NCI-H1436 (cell line): ENCODE measurements at places on chromosomes 12 and 14.

GRCh38 chr12:127035011-127035879 lies 1231.7 kb upstream of the TMEM132C start:
- DNase-seq: no peak

DNA sequence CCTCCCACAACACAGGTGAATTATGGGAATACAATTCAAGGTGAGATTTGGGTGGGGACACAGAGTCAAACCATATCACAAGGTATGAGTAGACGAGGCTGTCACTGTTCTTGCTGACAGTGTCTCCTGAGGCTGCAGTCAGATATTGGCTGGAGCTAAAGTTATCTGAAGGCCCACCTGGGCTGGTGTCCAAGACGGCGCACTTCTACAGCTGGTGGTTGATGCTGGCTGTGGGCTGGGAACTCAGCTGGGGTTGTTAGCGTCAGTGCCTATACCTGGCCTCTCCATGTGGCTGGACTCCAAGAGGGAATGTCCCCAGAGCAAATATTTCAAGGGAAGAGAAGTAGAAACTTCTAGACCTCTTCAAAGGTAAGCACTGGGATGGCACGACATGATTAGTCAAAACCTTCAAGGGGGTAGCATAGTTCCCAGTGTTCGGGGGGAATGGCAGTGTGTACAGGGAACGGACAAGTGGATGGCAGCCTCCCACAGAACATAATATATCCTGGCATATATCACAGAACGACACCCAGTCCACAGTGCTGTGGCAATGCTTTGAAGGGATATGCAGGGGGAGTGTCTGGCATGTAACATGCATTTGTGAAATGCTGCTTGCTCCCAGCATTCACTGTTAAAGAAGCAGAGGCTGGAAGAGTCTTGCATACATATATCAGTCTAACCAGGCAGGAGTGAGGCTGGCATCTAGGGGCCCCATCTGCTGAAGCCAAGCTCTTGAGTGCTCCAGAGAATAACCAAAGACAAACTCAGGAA lies 126.7 kb upstream of the RFLNA start:
- no peak for DNase-seq

DNA sequence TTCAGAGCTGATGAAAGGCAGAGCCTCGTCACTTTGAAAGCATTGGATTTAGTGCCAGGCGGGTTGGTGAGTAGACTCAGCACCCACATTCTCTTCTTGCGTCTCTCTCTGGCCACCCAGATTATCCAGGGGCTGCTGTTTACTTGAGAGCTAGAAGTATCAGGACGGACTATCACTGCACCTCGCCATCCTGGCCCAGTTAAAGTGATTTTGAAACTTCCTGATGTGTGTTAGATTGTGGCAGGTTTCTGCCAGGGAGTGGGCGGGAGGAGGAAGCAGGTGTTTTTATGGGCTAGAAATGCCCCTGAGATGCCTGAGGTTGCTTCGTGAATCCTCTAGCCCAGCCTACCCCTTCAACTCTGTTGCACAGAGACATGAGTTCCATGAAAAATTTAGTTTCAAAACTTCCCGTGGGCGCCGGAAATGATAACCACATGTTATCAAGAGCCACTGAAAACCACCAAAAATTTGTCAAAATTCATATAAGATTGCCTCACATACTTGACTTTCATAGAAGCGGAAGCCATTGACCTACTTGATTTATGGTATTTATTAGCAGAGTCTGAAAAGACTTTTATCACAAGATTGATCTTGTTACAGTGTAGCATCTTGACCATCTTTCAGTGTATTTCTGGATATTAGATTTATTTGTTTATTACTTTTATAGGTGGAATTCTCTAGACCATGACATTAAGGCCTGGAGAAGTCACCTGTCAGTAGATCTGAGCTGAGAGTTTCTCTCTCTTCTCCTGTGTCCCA lies 466.0 kb downstream of the RAD51B start:
- no peak for DNase-seq

GRCh38 chr14:101873991-101874390 lies 90.4 kb upstream of the DYNC1H1 start:
- no peak for DNase-seq

DNA sequence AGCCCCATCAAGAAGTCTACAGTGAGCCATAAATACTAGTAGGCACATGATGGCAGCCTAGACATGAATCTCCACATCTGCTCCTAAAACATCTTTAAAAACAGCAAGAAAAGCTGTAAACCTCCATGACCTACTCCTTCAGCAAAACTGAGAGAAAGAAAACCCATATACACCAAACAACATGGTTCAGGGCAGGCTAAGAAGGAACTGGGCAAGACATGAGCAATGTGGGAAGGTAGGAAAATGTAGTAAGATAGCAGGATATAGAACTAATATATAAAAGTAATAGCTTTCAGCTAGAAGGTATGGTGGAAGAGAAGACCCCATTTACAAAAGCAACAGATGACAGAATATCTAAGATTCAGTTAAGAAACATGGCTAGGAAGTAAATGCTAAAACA lies 88.8 kb downstream of the RPS6KA5 start:
- no peak for DNase-seq

GRCh38 chr14:102095231-102095870 lies 8.5 kb upstream of the HSP90AA1 start:
- DNase-seq: no peak

GRCh38 chr14:63387711-63388110 lies 69.0 kb upstream of the GPHB5 start:
- no peak for DNase-seq

DNA sequence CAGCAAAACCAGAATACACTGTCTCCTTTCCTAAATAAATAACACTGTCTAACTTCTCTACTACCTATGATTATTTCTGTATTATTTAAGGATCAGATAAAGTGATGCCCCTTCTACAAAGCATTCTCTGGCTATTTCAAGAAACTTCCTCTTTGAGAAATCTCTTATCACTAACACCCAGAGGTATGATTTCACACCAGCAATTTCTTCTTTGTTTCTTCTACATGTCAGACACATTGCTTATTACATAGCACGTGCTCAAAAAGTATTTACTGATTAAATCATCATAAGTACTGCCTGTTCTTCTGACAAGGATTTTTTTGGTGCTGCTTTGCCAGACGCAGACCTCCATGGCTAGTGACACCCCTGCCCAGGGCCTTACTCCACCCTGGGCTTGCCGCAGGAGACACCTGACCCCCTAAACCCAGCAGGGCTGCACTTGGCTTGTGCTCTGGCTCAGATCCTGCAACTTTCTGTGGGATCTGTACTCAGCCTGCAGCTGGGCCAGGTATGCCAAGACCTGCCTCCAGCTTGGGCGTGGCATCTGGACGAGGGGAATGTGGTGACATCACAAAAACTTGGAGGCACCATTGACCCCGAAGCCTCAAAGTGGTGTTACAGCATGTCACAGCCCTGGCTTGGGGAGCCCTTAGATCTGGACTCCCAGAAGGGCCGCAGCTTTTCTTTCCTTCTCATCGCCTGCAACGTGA lies 15.4 kb upstream of the HIGD1C start:
- DNase-seq: no peak

DNA sequence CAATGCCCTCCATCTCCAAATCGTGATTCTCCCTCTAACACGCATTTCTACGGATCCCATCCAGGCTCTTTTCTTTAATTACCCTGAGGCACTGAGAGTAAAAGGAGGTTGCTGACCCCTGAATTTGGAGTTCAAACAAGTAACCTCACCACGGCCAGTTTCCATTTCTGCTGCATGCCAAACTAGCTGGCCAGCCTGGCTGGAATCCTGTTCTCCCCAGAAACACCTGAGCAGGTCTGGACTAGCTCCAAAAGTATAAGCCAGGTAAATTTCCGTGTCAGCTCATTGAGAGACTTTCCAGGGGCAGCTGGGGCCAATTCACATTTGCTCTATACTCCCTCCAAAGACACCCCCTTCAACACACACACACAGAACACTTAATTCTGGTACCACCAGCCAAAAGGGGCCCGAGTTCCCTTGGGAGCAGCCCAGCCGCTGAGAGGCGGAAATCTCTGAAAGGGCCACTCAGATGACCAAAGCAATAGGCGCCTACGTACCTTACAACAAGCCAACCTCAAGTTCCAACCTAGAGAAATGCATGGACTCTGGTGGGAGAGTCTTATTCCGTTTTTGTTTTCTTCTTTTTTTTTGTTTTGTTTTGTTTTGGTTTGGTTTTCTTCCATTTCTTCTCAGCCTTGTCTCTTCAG lies 131.4 kb downstream of the NDUFA12 start:
- no peak for DNase-seq

DNA sequence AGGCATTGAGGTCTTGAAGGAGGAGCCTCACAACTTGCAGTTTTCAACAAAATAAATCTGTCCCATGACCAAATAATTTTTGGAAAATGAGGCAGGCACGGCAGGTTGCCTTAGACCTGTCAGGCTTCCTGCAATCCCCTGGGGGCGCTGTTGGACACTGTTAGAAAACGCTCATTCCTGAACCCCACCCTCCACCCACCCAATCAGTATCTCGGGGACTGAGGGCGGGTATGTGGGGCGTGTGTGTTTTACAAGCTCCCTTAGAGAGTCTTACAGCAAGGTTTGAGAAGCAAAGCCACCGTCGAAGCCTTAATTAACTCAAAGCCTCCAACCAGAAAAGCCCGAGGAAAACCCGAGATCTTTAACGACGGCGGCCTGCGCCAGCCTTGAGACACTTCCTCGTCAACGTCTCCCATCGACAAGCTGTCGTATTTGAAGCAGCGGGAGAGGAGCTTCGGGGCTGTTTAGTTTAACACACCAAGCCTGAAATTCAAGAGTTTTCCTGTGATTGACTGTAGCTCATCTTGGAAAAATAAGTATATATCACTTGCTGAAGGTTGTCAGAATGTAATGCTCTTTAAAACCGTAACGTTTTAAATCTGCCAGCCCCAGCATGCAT lies 123.0 kb downstream of the GLT1D1 start:
- DNase-seq: no peak

- peak; percentile 21 for DNase-seq
These were observed 17.4 kb upstream of the COL2A1 start for GRCh38 chr12:48021485-48022179.

- peak; percentile 10 for DNase-seq
These were observed 272.5 kb downstream of the SLC15A4 start for GRCh38 chr12:128551266-128551665.

DNA sequence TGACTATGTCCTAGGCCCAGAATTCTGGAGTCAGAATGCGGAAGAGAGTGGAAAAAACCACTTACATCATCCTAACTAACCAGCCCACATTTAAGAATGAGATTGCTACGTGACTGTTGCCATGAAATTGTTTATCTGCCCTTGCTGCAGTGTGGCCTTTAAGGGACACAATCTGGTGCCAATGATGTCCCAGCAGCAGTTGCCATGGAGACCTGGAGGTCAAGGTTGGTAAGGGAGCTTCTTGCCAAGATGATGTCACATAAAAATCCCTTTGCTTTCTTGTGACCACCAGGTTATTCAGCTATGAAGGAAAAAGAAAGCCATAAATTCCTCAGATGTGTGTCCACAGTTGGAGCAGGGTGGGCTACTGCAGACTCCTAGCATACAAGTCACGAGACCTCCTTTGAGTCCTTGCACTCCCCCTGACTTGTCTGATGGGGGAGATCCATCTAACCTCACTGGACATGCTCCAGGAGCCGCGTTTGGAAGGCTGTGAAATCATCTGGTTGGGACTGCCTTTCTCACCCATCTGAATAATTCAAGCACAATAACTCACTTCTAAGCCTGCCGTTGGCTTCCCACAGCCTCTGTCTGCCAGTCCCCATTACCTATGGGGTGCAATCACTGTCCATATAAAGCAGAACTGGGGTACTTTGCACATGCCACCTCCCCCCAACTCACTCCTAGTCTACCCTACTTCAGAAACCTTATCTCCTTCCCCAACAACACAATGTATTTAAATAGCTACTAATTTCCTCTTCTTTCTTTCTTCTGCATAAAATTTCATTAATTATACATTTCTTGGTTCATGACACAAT lies 165.6 kb downstream of the ZFP36L1 start:
- DNase-seq: no peak
